T-helper 1 cell treated with Interleukin-12 subunit alpha and Interleukin-12 subunit beta and Interleukin-4 antibody, amounts not matched to agents 30 ng/mL and 1 ng/mL, for 36 hours (primary cell): ENCODE measurements at places on chromosomes 7 and 10. TPM values are rescaled to one million over a fixed set of nuclear protein-coding genes. Genes with fewer than 3 reads are reported as not detected.

Gene GTF2IRD1
- total RNA-seq, result 0.69 and 0.80 TPM in 2 replicates

Gene FLNC
- total RNA-seq, result 0.02 TPM in 1 of 2 replicates, not detected in the other

Gene OPALIN
- total RNA-seq, result not detected in 2 replicates

Gene CRYGN
- total RNA-seq, result not detected in 2 replicates

Gene ANKIB1
- 65.7 and 75.1 TPM in 2 replicates for total RNA-seq

Gene CFAP46
- not detected in 2 replicates for total RNA-seq

Gene UTF1
- total RNA-seq, result not detected in 2 replicates

Gene ITPRID1
- total RNA-seq, result not detected in 2 replicates

Gene ADRA2A
- total RNA-seq, result not detected in 2 replicates

Gene MUC3A
- not detected in 2 replicates for total RNA-seq

Gene LRRC27
- 3.1 and 5.7 TPM in 2 replicates for total RNA-seq

Gene HYAL4
- 0.51 TPM in 1 of 2 replicates, not detected in the other for total RNA-seq

Gene OR13A1
- not detected in 2 replicates for total RNA-seq

Gene PDE1C
- not detected in 2 replicates for total RNA-seq

Gene TMEM176B
- total RNA-seq, result not detected in 2 replicates

Gene TEX36
- not detected in 2 replicates for total RNA-seq

Gene TMEM213
- 3.7 and 4.6 TPM in 2 replicates for total RNA-seq

Gene OR2A12
- not detected in 2 replicates for total RNA-seq

Gene PRR15
- not detected in 2 replicates for total RNA-seq

Gene ZMIZ2
- total RNA-seq, result 230 and 234 TPM in 2 replicates

Gene ARMH3
- 27.8 and 28.0 TPM in 2 replicates for total RNA-seq

Gene PMS2
- 23.2 and 23.7 TPM in 2 replicates for total RNA-seq

Gene PAPOLB
- total RNA-seq, result not detected in 2 replicates

Gene IGFBP1
- not detected in 2 replicates for total RNA-seq

Gene ANKRD7
- total RNA-seq, result not detected in 2 replicates

Gene CLEC2L
- total RNA-seq, result not detected in 2 replicates

Gene DOCK4
- 0.27 and 0.44 TPM in 2 replicates for total RNA-seq

Gene CHN2
- 0.29 and 0.74 TPM in 2 replicates for total RNA-seq

Gene TCF7L2
- 0.44 and 0.59 TPM in 2 replicates for total RNA-seq

Gene MDFIC
- total RNA-seq, result 75.2 and 81.9 TPM in 2 replicates

Gene PAOX
- 4.5 and 6.2 TPM in 2 replicates for total RNA-seq

Gene PDE6C
- total RNA-seq, result not detected in 2 replicates

Gene SERPINE1
- total RNA-seq, result 0.17 TPM in 1 of 2 replicates, not detected in the other

Gene EPHB6
- 6.4 and 7.8 TPM in 2 replicates for total RNA-seq

Gene FZD8
- total RNA-seq, result 0.17 and 0.29 TPM in 2 replicates

Gene C10orf62
- total RNA-seq, result not detected in 2 replicates

Gene OR6V1
- not detected in 2 replicates for total RNA-seq

Gene NODAL
- total RNA-seq, result not detected in 2 replicates

Gene FOXI2
- total RNA-seq, result not detected in 2 replicates

Gene TEX47
- total RNA-seq, result not detected in 2 replicates

Gene FAM131B
- total RNA-seq, result 0.37 TPM in 2 replicates

Gene SEMA3D
- total RNA-seq, result not detected in 2 replicates

Gene VPS50
- 24.5 and 25.0 TPM in 2 replicates for total RNA-seq

Gene BPGM
- 23.7 and 26.1 TPM in 2 replicates for total RNA-seq

Gene SGMS1
- 24.4 TPM in 2 replicates for total RNA-seq

Gene ZNF775
- total RNA-seq, result 6.2 and 6.3 TPM in 2 replicates

Gene CFAP69
- not detected in 2 replicates for total RNA-seq

Gene LGI1
- not detected in 2 replicates for total RNA-seq
